ENCODE measurements at places on chromosomes 6 and 20.

- DNase-seq: no peak
Measured at GRCh38 chr6:74967821-74968220, 238.0 kb downstream of the COL12A1 start.

DNA sequence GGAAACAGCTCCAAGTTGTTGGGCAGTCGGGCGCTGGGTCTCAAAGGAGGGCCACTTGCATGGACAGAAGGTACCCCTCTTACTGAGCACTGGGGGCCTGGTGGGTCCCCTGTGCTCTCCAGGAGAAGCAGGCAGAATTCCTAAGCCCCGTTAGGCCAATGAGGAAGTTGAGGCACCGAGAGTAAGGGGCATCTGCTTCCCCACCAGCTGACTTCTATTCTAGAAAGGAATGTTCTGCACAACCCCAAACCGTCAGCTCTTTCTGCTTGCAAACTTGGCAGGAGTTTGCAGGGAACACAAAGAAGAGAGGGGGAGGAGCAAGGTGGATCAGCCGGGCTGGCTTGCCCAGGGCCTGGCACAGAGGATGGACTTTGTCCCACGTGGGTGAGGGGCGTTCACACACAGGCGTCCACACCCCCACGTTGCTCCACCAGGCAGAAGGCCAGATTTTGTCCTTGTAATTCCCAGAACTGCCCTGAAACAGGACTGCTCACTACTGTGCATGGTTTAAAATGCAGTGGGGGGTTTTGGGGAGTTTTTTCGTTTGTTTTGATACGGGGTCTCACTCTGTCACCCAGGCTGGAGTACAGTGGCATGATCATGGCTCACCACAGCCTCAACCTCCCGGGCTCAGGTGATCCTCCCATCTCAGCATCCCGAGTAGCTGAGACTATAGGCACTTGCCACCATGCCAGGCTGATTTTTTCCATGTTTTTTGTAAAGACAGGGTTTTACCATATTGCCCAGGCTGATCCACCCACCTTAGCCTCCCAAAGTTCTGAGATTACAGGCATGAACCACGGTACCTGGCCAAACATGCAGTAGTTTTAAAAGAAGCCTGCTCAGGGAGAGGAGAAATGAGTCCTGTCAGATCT is 93.3 kb downstream of the SNX5 start:
- DNase-seq: no peak

DNA sequence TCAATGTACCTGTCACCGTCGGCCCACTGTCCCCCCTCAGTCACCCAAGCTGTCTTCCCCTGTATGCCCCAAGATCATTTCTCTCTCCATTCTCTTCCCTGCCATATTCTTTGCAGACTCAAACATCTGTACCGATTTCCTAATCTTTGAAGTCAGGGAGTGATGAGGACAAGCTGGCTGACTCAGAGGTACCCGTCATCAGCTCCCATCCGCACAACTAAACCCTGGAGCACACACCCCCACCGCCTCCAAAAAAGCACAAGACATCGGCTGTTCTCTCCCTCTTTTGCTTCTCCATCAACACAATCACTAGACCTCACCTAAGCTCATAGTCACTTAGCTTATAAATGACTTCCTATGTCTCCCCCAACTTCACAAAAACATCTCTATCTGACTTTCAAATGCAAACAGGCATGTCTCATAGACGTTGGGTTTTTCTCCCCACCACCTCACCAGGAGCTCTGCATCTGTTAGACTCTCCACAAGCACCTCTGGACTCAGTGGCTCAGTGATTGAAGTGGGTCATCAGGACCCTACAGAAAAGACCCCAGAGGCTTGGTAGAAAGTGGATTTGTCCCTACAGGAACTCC is 11.5 kb upstream of the NFATC2 start:
- DNase-seq: no peak

DNA sequence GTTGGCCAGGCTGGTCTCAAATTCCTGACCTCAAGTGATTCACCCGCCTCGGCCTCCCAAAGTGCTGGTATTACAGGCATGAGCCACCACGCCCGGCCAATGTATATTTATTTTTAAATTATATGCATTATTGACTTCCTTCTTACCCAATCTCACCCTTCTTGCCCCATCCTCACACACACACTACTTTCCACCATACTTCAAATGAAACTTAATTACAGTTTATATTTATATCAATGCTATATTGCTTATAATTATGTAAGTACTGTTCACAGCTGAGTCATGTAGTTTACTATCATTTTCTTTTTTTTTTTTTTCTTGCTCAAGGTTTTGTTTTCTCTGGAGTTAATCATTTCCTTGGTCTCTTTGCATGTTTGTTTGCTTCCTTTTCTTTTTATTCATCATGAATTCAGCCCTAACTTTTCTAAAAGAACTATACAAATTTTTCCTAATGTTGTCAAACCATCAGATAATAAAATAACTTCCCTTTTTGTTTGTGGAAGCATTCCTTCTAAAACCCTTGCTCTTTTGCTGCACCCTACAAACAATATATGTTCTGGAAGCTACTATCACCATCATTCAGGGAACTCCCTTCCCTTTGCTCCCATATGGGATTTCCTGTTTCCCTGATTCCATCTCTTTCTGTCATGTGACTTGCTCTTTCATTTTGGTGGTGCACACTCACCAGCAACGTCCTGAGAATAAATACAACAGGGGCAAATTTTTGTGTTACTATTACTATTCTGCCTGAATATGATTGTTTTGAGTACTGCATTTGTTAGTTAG is 201.7 kb upstream of the SASH1 start:
- DNase-seq: no peak

GRCh38 chr6:100461278-100461916 is 3.3 kb downstream of the SIM1 start:
- no peak for DNase-seq

GRCh38 chr6:105753207-105753606 is 332.9 kb upstream of the PRDM1 start:
- no peak for DNase-seq

DNA sequence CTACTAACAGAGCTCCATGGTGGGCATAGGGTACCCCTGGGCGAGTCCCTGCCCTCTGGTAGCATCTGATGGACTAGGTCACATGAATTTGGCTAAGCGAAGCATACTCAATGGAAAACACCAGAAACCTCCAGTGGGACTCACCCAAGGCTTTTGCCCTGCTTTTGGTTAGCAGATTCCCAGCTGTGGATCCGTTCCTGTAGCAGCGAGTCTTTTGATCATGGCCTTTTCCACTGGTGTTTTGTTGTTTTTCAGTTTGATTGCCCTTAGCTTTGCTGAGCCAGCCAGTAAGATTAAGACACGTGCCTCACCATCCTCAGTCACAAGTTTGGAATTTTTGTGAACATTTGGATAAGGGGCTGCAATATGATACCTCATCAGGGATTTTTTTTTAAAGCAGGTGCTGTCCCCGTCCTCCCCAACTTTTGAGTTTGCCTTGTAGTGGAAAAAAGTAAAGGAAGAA is 8.0 kb downstream of the TNFAIP3 start:
- no peak for DNase-seq

GRCh38 chr20:61353261-61354000 is 101.4 kb downstream of the CDH4 start:
- no peak for DNase-seq

DNA sequence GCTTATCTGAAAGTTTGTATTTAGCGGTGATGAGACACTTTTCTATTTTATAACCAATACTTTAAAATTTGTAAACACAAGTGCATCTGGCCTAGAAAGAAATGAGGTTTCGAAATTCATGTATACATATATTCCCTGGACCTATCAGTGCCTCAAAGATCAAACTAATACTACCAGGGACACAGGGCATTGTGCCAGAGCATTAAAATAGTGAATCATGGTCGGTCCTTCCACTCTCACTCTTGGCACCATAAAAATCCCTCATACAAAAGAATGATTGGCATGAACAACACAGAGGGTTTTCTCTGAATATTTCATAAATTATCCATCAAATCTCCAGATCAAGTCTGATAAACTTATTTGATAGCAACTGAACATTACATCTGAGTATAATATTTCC is 62.0 kb downstream of the MMUT start:
- no peak for DNase-seq

DNA sequence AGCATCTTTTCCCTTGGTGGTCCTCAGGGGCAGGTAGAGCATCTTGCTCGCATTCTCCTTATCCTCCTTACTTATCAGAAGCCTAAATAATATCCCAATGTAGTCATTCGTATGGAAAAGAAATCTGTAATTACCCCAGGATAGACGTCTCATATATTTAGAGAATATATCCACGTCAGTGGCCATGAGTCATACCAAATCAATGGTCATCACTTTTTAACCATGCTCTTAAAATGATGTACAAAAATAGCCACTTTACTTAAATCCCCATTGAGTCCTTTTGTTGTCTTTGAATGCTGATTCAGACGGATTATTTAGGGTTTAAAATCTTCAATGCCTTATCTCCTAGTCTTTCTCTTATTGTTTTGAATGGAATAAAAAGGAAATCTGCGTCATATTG is 231.7 kb upstream of the STXBP5 start:
- no peak for DNase-seq

Measured in stimulated activated CD4-positive, alpha-beta T cell treated with anti-CD3 and anti-CD28 coated beads, Interleukin-1b, Interleukin-23, amount 100 ng/mL, for 1 hour (primary cell).